Cortex of kidney (tissue), 1 donor: ENCODE measurements at places on chromosomes 2 and 18.

DNA sequence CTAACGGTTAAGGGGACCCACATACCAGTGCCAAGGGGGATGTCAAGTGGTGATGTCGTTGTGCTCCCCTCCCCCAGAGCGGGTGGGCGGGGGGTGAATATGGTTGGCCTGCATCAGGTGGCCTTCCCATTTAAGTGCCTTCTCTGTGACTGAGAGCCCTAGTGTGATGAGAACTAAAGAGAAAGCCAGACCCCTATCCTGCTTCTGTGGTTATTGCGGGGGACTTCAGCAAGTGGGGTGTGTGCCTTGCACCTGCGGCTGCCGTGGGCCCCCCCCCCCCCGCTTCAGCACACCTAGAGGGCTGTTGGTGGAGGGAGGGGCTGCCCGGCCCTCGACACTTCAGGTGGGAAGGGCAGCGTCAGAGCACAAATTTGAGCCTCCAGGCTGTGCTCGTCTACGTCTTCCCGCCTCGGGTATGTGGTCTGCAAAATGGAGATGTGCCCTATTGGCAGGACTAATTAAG is 6.1 kb downstream of the CTDSP1 start:
- DNase-seq: no peak

DNA sequence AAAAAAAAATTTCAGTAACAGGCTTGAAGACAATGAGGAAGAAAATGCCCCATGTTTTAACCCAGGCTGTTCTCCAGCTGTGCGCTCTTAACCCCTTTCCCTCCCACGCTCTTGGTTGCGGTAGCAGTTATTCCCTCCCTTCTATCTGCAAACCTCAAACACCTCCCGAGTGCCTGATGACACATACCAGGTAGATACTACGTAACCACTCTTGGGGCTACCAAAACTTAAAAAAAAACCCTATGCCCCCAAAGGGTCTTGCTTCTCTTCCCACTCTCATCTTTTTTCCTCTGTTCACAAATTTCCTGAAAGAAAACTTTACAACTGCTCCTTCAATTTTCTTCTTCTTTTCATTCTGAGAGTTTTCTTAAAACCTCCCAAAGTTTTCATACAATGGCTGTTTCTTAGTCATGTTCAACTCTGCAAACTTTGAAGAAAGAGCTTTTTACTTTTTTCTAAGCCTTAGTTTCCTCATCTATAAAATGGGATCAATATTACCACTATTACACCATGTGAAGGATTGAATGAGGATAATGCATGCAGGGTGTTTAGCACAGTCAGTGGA is 4.9 kb upstream of the DRC1 start:
- no peak for DNase-seq

DNA sequence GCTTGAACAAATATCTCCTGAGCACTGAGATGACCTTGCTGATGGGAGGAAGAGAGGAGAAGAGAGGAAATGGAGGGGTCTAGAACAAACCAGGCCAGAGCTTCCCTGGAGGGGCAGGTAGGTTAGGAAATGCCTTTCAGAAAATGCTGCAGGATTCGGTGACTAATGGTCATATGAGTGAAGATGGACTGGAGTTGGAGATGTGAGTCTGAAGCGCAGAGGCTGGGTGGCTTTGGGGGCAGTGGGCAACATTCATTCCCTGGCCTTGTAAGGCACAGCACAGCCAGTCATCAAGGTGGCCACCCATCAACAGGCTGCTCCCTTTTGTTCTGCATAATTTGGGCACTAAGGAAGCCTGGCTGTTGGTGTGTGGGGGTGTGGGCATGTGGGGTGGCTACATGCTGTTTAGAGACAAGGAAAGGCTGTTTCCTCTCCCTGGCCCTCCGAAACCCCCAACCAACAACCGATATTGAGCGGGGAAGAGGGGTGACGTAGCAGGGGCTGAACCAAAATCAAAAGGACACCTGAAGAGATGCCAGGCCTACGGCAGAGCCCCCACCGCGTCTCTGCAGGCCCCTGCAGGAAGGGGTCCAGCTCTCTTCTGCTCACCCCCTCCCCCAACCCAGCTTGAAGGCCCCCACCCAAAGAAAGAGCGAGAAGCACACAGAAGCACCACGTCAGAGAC is 1.5 kb downstream of the SLC30A3 start:
- no peak for DNase-seq

DNA sequence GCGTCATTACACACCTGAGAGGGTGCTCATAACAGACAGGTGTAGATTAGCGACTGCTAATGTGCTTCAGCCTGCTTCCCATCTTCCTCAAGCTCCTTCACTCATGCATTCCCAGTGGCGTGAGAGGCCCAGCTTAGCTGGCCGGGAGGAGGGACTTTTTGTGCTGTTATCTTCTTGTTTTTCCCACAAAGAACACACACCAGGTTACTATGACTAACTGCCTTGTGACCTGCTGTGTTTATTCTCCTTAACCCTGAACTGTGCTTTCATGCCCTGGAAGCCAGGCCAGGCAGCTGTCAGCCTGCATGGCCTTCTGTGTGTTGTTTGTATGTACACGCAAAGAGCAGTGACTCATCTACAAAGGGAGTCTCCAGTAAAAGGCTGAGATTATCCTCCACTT is 143.8 kb downstream of the PIEZO2 start:
- DNase-seq: no peak

GRCh38 chr2:47265158-47265557 is 110.0 kb upstream of the STPG4 start:
- DNase-seq: no peak

GRCh38 chr2:188869550-188869949 is 104.6 kb upstream of the COL3A1 start:
- DNase-seq: no peak

DNA sequence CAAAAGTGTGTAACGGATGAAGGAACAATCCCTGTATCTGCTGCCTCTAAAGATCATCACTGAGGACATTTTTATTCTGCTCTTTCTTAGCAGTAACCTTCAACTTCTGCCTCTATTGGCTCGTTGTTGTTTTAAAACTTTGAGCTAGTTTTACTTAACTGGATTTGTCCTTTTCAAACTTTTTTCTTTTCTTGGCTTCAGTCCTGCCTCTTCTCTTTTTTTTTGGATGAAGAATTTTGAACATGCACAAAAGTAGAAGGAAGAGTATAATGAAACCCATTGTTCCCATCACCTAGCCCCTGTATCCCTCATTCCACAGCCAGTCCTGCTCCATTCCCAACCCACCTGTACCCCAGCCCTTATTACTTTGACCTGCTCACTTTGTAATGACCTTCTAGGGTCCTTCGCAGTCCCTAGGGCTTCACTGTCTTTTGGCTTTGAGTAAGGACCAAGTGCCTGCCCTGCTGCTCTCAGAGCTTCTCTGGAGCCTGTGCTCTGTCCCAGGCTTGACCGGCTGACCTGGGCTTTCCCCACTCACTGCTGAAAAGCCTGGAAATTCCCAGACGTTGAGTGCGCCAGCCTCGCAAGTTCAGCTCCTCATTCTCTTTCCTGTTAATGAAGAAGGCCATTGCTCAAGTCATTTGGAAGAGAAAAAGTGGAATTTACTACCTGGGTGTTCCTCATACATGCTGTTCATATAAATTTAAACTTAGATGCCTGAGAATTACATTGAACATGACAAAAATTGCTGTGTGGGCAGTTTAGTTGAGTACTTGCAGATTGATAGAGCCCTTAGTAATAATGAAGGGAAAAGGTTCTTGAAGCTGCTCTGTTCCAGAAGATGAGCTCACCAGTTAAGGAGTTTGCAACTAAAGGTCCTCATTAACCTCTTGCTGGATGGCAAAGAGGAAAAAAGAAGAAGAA is 149.3 kb upstream of the ALPP start:
- DNase-seq: no peak

- DNase-seq: no peak
Observed at GRCh38 chr2:36348721-36349120, 6.9 kb upstream of the CRIM1 start.

DNA sequence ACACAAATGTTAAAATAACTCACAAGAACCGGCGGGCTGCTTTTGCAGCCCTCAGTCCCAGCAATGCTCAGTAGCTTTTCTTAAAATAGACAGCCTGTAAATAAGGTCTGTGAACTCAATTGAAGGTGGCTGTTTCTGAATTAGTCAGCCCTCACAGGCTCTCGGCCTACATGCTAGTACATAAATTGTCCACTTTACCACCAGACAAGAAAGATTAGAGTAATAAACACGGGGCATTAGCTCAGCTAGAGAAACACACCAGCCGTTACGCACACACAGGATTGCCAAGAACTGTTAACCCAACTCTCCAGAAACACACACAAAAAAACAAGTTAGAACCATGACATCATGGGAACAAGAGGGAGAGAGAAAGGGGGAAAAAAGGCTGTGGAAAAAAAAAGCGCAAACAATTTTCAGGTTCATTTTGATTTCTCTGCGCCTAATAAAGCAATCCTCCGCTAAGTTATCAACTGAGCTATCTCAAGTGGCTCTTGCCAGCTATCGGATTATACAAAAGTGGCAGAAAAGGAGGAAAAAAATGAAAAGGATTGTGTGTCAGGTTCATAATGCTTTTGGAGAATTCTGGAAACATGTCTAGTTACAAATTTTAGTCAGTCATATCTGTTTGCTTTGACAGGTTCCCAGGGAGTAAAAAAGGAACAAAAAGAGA is 89.1 kb downstream of the ZEB2 start:
- DNase-seq: no peak

DNA sequence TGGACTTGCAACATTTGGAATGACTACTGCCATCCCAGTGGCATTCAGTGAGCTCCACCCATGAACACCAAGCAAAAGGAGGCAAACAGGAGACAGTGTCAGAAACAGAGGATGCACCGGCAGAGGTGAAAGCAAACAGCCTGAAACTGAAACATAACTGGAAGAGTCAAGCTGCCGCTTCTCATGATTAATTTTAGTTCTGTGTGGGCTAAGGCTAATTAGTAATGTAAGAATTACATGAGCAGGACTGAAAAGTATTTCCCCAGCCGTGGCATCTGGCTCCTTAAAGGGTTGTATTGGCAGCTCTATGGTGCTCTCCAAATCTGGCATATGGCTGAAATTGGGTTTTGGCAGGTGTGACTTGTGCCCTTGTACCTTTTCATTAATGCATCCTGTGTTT is 1108.1 kb downstream of the TSN start:
- DNase-seq: no peak

- DNase-seq: no peak
Observed at GRCh38 chr2:240919786-240920782, 13.9 kb downstream of the CROCC2 start.

GRCh38 chr18:37403788-37404187 is 161.8 kb downstream of the CELF4 start:
- DNase-seq: no peak

DNA sequence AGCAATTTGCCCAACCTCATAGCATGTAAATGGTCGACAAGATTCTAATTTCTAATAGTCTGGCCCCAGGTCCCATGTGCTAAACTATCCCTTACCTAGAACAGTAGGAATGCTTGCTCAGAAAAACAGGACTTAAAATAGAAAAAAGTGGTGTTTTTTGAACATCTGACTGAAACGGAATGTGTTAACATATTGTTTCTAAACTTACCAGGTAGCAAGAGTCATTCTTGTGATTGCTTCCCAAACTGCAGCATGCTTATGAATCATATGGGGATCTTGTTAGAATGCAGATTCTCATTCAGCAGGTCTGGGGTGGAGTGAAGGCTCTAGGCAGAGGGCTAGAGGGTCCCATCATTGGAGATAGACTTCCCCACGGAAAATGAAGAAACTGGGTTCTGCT is 5.8 kb upstream of the SLC20A1 start:
- no peak for DNase-seq

GRCh38 chr2:235634435-235635158 is 140.8 kb downstream of the AGAP1 start:
- no peak for DNase-seq

DNA sequence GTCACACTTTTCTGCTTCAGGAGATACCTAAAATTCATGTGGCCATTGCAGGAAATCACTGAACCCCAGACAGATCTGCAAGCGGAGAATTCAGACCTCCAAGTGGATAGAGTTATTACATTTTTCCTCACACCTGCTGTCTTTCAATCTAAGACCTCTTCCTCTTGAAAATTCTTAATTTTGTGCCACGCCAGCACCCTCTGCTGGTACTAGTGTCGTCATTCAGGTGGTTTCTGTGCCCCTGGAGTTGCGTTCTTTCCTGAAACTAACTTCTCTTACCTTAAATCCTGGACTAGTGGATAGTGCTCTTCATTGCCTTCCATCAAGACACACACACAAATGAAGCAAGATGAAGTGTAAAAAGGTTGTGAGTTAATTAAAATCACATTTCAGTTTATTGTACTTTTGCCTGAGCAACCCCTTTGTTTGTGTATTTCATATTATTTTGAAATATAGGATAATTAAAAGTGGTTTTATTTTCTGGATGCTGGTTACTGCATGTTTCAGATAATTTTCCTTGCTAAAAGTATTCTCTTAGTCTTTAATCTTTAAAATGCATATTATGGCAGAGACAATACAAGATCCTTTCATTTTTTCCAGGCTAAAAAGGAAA is 1.6 kb upstream of the DNER start:
- no peak for DNase-seq

DNA sequence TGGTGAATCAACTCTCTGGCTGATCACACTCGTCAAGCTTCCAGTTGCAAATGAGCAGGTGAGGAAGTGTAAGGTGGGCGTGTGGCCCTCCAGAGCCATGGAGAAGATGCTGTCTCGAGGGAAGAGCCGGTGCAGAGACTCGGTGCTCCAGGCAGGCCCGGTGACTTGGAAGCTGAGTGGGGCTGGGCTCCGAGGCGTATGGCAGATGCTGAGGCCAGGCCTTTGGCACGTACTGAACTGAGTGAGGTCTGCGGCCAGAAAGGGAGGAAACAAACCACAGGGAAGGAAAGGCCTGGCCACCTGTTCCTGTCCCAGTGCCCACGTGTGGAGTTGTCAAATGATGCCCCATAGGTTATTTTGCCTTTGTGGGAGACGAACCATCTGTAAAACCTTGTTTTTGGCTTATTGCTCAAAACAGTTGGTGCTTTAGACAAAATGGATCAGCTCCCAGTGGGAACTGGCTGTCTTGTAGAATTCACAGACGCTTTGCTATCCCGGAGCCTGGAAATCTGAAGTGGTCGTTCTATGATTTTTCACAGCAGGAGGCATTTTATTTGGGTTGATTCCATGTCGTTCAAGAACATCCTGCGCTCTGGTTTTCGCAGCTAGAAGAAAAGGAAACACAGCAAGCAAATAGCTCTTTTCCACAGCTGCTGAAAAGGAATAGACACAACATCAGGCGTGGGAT is 117.5 kb upstream of the TMEM18 start:
- DNase-seq: no peak

- no peak for DNase-seq
Observed at GRCh38 chr18:54950221-54950620, 9.0 kb downstream of the CCDC68 start.

- DNase-seq: no peak
Observed at GRCh38 chr2:28071221-28071620, 180.7 kb downstream of the BABAM2 start.

- no peak for DNase-seq
Observed at GRCh38 chr2:15939854-15940660, at the start of gene MYCN. MYCN (plus strand) TSS chr2:15940550; CDS start chr2:15942065, 1,515 bp downstream.

DNA sequence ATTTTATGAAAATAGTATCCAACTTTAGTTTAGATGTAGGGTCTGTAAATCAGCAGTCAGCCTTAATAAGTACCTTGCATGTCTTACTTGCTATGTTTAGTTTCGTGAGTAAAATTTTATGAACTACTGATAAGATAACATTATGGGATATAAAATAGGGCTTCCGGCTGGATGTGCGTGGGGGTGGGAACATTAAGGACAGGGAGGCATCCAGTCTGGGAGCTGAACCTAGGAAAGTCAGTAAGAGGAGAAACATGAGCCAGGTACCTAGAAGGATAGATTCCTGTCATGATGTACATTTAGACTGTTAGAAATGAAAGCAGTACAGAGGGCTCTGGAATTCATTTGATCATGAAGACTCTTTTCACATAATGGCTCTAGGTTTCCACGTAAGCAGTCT is 12.7 kb upstream of the KCNJ13 start:
- no peak for DNase-seq
